ENCODE measurements at places on chromosomes 7 and 10.
A peak's percentile ranks its signal among the peaks of the same experiment; 100 is the strongest.

DNA sequence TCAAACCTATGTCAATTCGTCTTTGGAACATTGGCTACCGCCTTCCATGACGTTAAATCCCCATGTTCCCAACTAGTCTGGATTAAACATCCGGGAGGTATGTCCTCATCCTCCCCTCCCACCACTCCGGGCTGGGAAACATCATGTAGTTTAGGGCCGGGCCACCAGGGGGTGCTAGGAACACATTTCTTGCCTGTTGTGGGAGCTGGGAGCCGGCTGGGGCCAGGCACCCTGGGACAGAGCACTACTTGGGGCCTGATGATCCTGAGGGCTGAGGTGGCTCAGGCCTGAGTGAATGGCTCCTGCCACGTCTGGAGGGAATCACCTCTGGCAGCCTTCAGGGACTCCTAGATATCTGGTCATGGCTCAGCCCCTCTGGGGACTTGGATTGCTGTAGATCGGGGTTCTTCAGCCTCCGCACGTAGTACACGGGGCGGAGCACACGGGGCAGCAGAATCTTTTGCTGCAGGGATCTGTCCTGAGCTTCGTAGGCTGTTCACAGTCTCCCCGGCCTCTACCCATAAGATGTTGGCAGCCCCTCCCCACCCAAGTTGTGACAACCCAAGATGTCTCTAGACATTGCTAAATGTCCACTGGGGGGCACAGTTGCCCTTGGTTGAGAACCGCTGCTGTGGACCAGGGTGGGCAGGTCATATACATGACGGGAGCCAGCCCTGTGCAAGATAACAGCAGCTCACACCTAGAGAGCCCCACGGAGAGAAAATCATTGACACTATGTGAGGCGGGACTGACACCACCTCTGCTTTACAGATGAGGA, 141.2 kb upstream of the ZNF716 start:
- no peak for DNase-seq

- DNase-seq = no peak
Observed at GRCh38 chr10:35331894-35332640, 4.2 kb upstream of the CCNY start.

- no peak for DNase-seq
Observed at GRCh38 chr10:120508966-120509365, 51.9 kb downstream of the PLPP4 start.

GRCh38 chr7:39674406-39674805, 51.0 kb downstream of the RALA start:
- no peak for DNase-seq

DNA sequence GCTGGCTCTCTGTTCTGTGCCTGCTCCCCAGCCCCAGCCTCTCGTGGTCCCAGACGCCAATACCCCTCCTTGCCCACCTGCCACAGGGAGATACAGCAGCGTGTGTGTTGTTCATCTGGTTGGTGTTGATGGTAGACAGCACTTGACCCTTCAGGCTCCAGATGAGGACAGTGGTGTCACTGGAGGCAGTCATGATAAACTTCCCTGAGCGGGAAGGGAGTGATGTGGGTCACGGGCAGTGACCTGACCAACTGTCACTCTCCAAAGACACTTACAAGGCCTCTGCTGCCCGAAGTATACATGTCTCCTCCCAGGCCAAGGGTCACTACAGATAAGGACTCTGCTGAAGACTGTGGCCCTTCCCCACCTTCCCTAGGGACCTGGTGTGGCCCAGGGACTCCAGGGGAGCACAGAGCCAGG, 5.6 kb downstream of the TBL2 start:
- DNase-seq = no peak

DNA sequence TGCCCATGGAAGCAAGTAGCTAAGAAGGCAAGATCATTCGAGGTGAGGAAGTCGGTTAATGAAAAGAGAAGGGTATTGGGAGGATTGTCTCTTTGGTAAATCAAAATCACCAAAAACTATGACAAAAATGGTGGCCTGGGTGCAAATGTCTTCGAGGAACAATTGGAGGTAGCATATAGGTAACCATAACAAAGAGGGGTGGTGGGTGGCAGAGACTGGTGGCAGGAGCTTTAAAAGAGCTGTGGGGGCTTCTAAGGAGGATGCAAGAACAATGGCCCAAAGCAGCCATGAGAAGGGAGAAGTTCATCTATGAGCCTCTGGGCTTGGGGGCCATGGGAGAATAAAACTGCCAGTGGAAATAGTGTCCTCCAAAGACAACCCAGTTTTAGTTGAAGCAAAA, 172.2 kb upstream of the PDE1C start:
- no peak for DNase-seq

GRCh38 chr10:59823751-59824150, 70.5 kb upstream of the MRLN start:
- DNase-seq = no peak

DNA sequence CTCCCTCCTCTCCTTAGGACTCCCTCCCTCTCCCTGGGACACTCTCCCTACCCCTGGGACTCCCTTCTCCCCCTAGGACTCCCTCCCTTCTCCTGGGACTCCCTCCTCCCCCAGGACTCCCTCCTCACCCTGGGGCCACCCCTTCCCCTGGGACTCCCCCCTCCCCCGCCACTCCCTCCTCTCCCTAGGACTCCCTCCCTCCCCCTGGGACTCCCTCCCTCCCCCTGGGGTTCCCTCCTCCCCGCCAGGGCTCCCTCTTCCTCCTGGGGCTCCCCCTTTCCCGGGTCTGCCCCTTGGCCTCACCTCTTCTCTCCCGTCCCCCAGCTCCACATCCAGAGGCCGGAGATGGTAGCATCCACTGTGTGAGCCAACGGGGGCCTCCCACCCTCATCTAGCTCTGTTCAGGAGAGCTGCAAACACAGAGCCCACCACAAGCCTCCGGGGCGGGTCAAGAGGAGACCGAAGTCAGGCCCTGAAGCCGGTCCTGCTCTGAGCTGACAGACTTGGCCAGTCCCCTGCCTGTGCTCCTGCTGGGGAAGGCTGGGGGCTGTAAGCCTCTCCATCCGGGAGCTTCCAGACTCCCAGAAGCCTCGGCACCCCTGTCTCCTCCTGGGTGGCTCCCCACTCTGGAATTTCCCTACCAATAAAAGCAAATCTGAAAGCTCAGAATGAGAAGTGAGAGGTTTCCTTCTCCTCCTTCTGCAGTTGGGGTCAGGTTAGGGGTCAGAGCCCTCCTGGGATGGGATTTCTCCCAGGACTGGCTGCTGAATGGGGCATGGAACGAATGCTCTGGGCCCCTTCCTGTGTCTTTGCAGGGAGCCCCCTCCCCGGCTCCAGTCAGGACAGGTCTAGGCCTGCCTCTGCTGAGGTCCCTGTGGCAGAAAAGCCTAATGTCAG, 1.4 kb upstream of the MUC17 start:
- DNase-seq = no peak

GRCh38 chr7:116674508-116675173, 2.6 kb downstream of the MET start:
- DNase-seq = no peak

DNA sequence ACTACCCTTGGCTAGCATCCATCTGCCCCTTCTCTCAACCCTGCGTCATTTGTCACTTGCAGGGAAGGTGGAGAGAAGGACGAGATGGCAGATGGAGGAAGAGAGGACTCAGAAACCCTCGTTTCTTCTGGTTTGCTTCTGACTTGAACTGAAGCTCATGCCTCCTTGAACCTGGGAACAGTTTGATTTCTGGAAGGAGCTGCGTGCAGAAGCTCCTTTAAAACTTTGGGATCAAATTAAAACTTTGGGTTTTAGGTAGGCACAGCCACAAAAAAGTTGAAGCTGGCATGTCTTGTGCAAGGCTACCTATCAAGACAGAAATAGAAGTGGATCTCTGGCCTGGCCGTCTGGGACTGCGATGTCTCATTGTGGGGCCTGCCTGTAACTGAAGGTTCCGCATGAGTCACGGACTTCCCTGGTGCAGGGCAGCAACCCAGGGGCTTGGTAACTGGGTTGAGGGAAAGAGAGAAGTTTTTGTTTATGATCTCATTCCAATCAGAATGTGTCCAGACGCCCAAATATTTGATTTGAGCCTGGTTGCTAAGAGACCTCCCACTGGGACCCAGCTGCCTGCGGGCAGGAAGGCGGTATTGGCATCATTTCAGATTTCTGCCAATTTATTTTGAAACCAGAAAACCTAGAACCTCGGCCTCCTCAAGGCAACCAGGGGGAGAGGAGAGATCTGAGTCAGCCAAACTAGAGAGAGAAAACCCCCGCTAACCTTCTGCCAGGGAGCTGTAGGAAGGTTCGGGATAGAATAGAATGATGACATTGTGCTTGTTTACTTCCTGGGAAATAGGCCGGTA, 15.8 kb upstream of the CAMK1D start:
- peak; percentile 18 for DNase-seq

- peak; percentile 60 for DNase-seq
Observed at GRCh38 chr7:36278620-36279172, 111.0 kb upstream of the ANLN start.

DNA sequence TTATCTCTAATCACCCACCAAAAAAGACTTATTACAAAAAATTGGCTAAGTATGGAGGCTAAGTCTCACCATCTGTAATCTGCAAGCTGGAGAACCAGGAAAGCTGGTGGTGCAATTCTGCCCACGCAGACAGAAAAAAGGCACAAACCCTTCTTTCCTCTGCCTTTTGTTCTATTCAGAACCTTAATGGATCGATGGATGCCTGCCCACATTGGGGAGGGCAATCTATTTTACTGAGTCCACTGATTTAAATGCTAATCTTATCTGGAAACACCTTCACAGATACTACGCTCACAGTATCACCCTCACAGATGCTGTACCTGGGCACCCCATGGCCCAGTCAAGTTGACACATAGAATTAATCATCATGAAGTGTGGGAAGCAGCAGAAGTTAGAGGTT, 10.2 kb downstream of the IGFBP3 start:
- DNase-seq = no peak

GRCh38 chr7:14833707-14834106, 68.8 kb downstream of the DGKB start:
- no peak for DNase-seq

DNA sequence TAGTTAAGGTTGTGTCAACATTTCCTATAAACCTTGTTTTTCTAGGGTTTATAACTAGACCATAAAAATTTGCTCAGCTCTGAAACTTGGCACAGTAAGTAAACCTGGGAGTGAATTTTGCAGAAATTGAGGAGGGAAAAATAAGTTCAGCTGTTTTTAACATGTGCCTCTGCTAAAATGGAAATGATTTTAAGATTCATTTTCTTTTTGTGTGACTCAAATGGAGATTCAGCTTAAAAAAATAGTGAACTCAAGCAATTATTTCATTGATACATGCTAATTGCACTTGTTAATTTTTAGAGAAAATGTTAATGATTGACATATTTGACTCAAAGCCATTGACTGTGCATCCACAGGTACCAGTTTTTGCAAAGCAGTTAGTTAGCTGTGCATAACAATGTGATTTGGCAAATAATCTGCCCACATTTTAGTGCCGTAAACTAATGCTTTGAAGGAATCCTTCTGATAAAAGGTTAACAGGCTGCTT, 68.5 kb upstream of the ZNF438 start:
- DNase-seq = no peak

GRCh38 chr7:8109196-8110022, 140.8 kb downstream of the GLCCI1 start:
- DNase-seq = no peak

GRCh38 chr10:72697716-72698115, 5.8 kb downstream of the MCU start:
- DNase-seq = no peak

DNA sequence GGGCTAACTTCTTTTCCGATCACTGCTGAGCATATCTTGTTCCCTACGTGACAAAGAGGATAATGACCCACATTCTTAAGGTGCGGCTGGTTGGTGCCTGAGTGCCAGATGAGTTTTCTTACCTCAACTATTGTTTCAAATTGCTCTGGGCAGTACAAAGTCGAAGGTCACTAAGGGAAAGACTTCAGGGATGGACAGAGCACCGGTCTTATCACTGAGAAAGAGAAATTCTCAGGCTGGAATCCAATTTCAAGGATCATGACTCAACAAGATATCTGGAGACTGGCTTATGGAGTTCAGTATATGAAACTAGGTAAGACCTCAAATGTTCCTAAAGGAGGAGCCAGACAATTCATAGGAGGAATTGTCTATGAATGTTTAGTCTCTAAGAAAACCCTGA, 780.3 kb downstream of the SUGCT start:
- DNase-seq = no peak

GRCh38 chr7:43198599-43199090, 86.2 kb downstream of the HECW1 start:
- no peak for DNase-seq

DNA sequence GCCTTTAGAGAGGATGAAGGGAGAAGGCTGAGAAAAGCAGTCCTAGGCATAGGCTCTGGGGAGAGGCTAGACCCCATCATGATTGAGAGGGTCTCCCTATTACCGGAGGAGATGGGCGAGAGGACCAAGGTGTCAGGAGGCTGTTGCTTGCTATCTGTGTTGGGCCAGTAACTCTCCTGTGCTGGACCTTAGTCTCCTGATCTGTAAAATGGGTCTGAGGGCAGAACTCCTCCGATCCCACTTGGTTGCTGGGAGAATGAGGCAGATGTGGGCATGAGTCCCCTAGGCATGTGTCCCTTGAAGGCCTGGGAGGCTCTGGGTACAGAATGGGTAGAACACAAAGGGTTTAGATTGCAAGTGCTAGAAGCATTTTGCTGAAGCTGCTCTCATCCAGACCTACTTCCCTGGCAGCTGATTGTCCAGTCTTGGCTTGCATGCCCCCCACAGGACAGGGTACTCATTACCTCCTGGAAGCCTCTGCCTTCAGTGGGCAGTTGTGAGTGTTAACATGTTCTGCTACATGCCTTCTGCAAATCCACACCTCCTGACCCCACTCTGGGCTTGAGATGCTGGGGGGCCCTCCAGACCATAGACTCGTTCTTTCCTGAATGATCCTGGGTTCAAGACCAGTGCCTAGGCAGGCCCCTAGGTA, 4.4 kb downstream of the ZMIZ1 start:
- DNase-seq = no peak
